ENCODE measurements at places on chromosomes 16 and 17.

DNA sequence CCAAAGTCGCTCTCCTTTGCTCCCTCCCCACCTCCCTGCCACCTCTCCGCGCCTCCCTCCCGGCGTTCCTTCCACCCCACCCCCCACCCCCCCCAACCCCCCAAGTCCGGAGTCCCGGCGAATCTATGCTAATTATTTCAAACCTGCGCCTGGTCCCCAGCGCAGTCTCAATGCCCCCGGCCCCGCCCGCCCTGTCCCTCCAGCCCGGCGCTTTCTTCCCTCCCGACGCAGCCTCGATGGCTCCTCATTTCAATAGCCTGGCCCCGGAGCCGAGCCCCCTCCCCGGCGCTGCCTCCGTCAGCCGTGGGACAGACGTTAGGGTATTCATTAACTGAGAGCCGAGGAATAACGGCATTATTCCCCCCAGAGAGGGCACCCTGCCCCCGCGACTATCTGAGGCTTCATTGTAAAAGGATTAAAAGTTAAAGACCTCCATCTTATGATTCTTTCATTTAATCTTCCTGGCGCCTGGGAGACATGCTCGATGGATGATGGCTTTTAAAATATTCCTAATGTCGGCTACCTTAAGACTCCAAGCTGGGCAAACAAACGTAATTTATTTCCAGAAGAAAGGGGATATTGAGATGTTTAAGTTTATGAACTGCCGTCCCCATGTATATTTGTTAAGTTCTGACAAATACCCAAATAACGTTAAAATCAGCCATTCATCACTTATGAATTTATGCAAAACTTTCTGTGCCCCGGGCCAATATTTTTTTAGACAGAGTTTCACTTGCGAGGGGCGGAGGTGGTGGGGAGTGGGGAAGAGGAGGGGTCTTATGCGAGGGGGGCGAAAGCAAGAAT is 3.4 kb downstream of the NOG start:
- no peak for DNase-seq

DNA sequence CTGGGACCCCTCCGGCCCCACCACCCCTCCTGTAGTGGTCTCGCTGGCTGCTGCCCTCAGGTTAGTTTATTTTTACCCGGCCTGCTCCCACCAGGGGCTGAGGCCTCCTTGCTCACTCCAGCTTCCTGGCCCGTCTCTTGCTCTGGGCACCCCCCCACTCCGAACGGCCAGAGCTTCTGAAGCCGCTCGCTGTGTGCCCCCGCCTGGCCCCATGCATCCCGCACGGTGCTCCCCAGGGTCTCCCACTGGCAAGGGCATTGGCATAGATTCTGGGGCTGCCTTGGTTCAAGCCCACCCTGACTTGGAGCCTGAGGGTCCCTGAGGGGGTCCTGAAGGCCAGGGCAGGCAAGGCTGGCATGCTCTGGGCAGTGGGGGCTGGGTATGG is 186.4 kb downstream of the SEC14L1 start:
- DNase-seq = no peak

DNA sequence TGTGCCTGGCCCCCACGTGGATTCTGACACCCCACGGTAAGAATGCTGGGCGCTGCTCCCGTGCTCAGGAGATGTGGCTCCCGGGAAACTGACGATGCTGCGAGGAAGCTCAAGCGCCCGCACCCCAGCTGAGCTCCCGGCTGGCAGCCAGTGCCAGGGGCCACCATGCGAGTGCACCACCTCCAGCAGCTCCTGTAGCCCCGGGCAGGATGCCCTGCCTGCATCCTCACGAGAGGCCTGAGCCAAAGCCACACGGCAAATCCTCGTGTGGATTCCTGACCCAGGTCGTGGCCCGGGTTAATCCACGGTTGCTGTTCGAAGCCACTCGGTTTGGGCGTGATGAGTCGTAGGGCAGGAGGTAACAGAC is 11.6 kb upstream of the DPEP1 start:
- DNase-seq = no peak

DNA sequence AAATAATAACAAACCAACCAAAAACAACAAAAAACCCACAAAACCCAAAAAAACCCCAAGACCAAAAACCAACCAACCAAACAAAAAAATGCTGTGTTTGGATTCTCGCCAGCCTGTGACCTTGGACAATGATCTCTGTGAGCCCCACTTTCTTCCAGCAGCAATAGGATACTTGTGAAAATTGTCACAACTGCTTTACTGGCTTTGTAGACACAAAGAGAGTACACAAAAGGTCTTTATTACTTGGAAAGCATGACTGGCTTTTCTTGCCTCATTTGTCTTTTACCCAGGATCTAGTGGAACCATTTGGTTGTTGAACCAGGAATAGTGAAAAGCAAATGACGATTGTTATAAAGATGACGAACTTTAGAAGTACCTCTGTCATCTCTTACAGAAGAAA is 256.6 kb downstream of the UTP18 start:
- DNase-seq = no peak

DNA sequence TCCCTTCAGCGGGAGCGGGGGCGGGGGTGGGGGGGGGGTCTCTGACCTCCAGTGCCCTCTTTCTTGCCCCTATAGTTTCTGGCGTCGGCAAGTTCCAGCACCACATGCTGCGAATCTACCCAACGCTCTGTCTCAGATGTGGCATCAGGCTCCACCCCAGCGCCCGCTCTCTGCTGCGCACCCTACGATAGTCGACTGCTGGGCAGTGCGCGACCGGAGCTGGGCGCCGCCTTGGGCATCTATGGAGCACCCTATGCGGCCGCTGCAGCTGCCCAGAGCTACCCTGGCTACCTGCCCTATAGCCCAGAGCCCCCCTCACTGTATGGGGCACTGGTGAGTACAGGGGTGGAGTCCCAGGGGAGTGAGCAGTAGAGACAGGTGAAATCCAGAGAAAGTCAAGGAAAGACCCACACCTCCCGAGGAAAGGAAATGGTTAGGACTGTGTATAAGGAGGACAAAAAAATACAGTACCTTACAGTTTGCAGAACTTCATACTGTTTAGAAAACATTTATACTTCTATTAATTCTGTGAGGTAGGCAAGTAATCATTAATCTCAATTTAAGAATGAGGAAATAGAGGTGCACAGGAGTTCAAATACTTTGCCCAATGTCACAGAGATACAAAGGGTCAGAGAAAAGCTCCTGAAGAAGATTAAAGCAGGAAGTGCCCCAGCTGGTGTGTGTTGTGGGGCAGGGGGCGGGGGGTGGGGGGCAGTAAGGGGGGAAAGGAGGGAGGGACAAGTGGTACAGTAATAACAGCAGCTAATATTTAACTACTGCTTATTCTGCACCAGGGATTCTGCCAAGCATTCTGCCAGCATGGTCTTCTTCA is 2.5 kb downstream of the IRX6 start:
- DNase-seq = no peak

DNA sequence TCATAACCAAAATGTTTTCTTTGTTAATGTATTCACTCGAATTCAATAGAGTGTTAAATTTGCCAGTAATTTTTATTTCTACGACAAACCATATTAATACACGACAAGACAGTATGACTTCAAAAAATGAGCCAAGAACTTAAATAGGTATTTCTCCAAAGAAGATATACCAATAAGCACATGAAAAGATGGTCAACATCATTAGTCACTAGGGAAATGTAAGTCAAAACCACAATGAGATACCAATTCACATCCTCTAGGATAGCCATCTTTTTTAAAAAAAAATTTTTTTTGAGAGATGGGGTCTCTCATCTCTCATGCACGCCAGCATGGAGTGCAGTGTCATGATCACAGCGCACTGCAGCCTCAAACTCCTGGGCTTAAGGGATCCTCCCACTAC is 5.0 kb upstream of the MEIOC start:
- DNase-seq = no peak

DNA sequence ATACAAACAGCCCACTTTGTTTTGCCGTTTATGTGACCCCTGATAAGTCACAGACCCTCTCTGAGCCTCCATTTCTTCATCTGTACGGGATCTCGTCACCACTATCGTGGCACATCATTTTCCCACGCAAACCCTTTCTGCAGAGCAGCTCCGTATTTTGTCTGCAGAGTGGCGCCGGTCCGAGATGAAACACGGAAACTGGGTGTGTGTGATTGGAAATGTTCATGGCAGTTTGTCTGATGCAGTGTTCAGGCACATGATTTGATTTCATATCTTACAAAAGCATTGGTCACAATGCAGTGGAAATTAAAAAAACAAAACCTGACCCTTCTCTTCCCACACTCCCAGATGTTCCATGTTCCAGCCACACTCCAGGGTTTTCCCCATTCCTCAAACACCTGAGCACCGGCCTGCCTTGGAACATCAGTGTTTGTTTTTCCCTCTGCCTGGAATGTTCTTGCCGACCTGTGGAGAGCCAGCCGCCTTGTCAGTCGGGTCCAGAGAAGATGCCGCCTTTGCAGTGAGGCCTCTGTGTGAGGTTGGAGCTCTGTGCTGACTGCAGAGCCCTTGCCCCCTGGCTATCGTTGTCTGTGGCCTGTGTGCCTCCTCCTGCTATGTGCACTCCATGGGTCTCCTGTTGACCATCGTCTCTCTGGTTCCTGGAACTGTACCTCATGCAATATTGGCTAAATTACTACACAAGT is 39.2 kb downstream of the NT5M start:
- no peak for DNase-seq

- peak; percentile 11 for DNase-seq
Observed at GRCh38 chr17:6279659-6280058, 155.3 kb downstream of the AIPL1 start.

DNA sequence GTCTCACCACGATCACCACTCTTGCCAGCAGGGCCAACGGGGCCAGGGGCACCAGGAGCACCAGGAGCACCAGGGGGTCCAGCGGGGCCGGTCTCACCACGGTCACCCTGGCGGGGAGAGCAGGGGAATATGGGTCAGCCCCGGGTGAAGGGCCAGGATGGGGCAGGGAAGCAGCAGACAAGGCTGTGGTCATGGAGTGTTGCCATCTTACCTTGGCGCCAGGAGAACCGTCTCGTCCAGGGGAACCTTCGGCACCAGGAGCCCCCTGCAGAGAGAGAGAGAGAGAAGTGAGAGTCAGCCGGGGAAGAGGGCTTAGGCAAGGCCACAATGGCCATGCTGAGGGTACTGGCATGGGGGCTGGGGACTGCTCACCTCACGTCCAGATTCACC is 12.9 kb downstream of the COL1A1 start:
- DNase-seq = no peak

DNA sequence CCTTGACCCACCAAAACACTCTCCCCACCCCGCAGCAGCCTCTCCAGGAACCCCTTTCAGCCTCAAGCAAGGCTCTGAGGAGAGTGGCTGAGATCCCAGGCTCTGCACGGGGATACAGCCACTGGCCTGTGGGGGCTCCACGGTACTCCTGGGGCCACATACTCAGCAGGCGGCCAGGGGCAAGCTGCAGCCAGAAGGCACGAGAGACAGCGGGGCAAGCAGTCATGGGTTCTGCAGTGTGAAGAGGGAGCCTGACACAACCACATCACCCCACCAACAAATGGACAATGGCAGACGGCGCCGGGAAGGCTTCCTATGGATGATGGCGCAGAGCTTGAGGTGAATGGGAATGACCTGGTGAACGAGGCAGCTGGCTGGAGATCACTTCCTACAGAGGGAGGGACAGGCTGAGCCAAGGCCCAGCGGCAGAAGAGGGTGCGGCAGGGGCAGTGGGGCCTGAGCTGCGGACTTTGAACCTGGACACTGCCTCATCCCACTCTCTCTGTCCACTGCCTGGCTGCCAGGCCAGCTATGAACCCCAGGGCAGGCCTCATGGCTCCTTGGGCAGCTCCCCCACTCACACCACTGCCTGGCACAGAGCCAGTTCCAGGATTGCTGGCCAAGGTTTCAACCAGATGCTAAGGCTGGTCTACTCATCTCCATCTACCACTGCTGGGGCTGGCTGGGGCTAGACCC is 10.8 kb upstream of the BCAR1 start:
- peak; percentile 22 for DNase-seq
